ENCODE measurements at places on chromosomes 11 and 22.

- no peak for DNase-seq
These were observed 51.7 kb downstream of the TECTA start for GRCh38 chr11:121152764-121153163.

- DNase-seq = no peak
These were observed 14.5 kb downstream of the HSPA8 start for GRCh38 chr11:123047266-123047946.

DNA sequence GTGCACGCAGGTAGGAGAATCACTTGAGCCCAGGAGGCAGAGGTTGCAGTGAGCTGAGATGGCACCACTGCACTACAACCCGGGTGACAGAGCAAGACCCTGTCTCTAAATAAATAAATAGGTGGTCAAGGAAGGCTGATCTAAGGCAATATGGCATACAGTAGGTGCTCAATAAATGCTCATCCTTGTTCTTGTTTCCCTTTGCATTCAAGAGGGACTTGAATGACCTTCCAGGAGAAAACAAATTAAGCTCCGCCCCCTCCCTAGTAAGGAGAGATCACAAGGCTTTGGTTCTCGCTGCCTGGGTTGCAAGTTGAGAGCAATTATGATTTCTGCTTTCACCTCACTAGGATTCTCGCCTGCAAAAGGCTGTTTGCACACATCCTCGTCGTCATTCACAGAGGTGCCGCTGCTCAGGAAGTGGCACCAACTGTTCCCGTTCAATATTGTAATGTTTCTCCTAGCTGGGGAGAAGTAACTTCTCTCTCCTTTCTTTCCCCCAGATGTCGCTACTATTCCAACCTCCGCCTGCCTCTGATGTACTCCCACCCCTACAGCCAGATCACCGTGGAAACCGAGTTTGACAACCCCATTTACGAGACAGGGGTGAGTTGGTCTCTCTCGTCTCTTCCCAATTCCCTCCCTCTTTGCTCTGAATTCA is 51.8 kb upstream of the ASPHD2 start:
- DNase-seq = no peak

DNA sequence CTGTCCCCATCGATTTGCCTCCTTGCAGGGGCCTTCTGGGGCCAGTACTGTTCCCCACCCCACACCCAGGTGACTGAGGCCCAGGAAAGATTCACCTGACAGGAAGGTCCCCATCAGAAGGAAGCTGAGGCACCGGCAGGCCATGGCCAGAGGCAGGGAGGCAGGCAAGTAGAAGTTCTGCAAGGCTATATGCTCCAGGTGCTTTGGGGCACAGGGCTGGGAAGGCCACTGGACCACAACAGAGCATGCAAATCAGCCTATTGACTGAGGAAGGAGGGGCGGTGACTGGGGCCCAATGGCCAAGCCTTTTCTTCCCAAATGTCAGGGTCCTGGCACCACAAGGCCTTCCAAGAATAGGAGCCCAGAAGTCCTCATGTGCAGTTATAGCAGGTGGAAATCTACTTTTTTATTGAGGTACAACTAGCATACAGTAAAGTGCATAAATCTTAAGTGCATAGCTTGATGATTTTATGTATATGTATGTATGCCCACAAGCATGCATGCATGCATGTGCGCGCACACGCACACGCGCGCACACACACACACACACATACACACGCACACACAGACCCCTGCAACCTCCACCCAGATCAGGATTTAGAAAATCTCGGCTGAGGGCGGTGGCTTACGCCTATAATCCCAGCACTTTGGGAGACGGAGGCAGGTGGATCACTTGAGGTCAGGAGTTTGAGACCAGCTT is at the start of gene VPREB3:
VPREB3 (minus strand) TSS at position 206 of the 700 bp plus-strand sequence; CDS start at position 144, 62 bp downstream.
- no peak for DNase-seq

DNA sequence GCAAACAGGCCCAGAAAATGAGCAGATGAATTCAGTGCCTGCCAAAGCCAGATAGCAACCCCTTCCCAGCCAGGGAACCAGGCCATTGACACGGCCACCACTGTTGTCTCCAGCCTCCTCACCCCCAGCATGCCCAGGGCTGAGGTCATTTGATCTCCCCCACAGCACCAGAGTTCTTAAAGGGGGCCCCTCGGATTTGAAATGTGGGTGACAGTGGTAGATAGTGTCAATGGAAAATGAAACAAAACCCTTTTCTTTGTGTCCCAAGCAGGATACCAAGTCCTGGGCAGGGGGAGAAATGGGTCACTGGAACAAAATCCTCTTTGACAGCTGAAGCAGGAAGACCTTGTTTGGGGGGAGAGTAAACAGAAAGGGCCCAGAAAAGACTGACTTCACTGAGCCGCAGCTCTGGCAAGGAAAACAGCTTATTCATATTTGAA is 14.3 kb upstream of the ACCSL start:
- DNase-seq = no peak

- no peak for DNase-seq
These were observed 219.1 kb upstream of the ARHGAP42 start for GRCh38 chr11:100467821-100468508.

- no peak for DNase-seq
These were observed 99.2 kb downstream of the BBOX1 start for GRCh38 chr11:27139742-27140367.

DNA sequence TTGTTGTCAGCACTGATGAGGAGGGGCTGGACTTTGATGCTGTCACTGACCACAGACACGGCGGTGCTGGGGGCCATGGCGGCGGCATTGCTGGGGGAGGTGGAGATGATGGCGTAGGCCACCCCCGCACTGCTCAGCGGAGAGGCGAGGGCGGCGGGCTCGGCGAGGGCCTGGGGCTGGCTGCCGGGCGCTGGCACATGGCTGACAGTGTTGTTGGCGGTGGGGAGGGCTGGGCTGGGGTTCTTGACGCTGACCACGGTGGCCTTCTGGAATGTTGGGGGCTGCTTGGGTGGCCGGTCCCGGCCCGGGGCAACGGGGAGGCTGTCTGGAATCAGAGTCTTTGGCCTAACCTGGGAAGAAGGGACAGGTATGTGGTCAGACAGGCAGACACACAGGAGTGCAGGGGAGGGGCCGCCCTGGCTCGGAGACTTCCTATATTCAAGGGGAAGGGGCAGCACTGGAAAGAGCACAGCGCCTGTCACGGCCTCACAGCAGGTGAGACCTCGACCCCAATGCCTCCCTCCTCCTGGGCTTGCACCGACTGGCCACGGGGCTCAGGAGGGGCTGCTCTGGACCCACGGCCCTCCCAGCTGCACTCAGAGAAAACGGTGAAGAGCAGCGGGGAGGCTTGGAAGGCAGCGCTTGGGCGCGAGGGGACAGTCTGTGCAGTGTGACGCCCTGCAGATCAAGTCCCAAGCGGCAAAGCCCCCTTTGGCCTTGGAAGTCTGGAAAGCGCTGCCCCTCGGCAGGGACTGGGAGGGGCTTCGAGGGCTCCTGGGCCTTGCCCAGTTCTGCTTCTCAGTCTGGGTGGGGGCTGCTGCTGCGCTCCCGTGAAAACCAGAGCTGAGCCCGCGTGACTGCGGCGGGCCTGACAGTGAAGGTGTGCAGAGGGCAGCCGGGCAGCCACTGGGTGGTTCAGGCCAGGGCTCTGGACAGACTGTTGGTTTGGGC is 93.2 kb downstream of the PHF21B start:
- no peak for DNase-seq

- no peak for DNase-seq
These were observed 72.0 kb downstream of the RPUSD4 start for GRCh38 chr11:126139111-126140091.

DNA sequence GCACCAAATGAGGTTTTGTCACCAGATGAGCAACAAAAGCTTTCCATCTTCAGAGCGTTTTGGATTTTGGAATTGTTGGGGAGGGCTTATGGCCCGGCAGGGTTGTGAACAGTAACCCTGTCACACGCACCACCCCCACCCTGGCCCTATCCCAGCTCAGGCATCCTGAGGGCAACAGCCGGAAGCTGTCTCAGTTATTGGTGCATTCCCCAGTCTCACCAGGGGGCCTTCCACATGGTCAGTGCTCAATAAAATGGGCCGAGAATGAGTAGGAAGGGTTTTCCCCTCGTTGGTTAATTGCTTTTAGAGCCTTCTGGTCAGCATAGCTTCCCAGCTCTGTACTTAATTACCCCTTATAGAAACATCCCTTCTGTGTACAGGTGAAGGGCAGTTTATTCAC is 46.0 kb downstream of the LRP5 start:
- no peak for DNase-seq

- no peak for DNase-seq
These were observed 27.9 kb downstream of the ASCC2 start for GRCh38 chr22:29810216-29810615.

- no peak for DNase-seq
These were observed 712.7 kb upstream of the KIRREL3 start for GRCh38 chr11:127713226-127713625.

- DNase-seq = no peak
These were observed 496.9 kb downstream of the SOX6 start for GRCh38 chr11:15859411-15859810.

GRCh38 chr11:96543177-96543576 is 153.4 kb downstream of the JRKL start:
- no peak for DNase-seq

- no peak for DNase-seq
These were observed 8.6 kb upstream of the UPB1 start for GRCh38 chr22:24486501-24486921.

DNA sequence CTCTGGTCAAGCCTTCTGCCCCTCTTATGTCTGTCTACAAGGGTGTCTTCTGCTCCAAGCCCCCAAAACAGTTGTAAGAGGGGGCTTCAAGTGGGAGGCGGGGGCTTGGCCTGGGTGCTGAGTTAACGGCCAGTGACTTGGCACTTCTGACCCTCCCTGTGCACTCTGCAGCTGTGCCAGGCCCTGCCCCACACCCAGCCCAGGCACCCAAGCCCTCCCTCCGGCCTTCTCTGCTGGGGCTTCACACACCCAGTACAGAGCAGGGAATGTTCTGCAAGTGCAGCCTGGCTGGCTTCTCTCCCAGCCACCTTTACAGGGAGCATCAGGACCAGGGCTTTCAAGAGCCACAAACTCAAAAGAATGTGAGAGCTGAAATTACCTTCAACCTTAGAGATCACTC is 3.8 kb downstream of the TMEM121B start:
- no peak for DNase-seq

GRCh38 chr11:95832763-95833162 is 42.5 kb downstream of the CEP57 start:
- DNase-seq = no peak

- DNase-seq = no peak
These were observed 108.1 kb downstream of the INSC start for GRCh38 chr11:15222777-15223176.

DNA sequence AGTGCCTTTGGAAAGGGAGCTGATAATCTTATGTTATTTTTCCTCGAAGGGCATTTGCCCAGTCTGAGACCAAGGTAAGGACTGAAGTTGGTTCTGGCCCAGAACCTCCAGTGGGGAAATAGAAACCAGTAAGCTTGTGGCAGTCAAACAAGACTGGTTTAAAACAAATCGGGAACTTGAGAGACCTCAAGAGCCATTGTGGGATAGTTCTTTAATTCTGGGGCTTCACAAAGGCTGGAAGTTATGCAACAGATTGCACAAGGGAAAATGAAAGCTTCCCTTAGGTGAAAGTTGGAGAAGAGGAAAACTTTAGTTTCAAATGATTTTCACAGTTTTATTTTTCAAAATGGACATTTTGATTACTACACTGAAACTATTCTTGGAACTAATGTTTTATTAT is 33.5 kb upstream of the RAB38 start:
- no peak for DNase-seq

DNA sequence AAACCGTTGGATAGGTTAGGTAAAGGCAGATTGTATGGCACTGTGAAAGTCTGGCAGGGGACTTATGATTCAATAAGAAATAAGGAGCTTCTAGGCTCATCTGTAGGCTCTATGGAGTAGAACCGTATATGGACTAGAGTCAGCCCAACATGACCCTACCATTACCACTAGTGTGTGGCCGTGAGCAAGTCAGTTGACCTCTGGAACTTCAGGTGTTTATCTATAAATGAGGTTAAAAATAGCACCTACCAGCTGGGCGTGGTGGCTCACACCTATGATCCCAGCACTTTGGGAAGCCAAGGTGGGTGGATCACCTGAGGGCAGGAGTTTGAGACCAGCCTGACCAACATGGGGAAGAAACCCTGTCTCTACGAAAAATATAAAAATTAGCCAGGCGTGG is 4.4 kb downstream of the HINFP start:
- no peak for DNase-seq

DNA sequence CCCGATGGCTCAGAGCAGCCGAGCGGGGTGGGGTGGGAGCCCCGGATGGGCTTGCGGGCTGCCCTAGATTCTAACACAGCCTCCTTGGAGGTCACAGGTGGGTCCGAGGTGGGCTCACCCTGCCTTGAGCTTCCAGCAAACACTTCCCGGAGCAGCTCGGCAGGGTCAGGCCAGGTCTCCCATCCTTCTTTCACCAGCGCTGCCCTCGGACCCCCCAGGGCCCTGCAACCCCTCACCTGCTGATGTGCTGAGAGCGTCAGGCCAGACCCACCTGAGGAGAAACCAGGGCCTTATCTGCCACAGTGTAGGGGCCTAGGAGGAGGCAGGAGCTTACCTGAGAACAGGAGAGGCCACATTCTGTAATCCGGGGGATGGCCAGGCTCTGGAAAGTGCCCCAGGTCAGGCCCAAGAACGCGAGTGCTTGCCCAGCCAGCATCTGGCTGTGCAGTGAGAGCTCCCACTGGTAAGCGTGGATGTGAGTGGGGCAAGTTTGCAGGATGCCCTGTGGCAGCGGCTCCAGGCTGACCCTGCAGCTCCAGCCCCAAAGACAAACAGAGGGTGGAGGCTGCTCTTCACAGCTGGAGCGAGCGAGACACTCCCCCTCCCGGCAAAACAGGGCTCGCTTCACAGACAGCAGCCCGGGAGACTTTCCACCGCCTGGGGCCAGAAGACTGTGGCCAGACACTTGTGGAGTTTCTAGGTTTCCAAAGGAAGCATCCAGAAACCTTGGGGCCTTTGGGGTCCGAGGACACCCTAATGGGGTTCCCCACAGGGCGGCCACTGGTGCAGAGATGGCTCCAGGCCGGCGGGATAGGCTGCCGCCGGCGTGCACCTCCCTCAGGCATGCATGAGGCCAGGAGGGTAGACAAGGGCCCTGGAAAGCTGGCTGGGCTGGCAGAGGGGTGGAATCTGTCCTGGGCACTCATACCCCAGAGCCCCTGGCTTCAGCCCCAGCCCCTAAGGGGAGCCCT is at the start of gene IL17REL:
IL17REL (minus strand) TSS at position 555 of the 971 bp plus-strand sequence; CDS start at position 436, 119 bp downstream.
- DNase-seq = no peak

- DNase-seq = no peak
These were observed 22.5 kb downstream of the ABTB2 start for GRCh38 chr11:34335331-34335730.

- DNase-seq = no peak
These were observed 34.2 kb upstream of the CACNG2 start for GRCh38 chr22:36737776-36738175.

DNA sequence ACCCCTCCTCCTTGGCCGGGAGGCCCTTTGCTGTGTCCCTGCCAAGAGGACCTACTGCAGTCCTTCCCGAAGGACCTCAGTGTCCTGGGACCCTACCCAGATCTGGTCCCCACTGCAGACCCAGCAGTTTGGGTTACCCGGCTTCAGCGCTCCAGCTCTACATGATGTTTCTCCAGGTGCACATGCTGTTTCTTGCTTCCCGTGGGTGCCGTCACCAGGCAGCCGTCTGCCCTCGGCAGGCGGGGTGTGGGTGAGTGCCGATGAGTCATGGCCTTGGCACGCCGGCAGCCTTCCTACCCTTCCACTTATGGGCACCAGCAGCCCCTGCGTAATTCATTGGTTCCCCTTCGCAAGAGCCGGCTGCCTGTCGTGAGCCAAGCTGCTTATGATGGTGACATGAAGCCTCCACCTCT is 101.8 kb downstream of the BCR start:
- no peak for DNase-seq

Measured in stimulated activated CD8-positive, alpha-beta memory T cell treated with anti-CD3 and anti-CD28 coated beads, Interleukin-7, amount 100 ng/mL, for 4 hours (primary cell).